ENCODE measurements at places on chromosomes 5 and 9.

GRCh38 chr5:157100140-157100679 is 8.6 kb downstream of the HAVCR2 start:
- no peak for DNase-seq

GRCh38 chr9:109013679-109014607 is 644 bp upstream of the CTNNAL1 start:
- DNase-seq: no peak

DNA sequence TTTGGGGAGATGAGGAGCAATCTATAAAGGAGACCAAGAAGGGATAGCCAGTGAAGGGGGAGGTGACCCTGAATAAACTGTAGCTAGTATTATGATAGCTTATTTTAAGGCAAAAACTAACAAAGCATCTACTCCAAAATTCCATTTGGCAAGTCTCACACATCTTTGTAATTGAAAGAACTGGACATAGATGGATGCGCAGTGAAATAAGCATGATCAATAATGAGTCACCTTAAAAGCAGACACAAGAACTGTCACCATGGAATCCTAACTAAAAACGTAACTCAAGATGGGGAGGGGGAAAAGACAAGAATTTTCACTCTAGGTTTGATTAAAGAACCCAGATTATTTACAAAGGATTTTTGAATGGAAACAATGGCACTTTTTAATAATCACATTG is 164.5 kb downstream of the MED27 start:
- no peak for DNase-seq

DNA sequence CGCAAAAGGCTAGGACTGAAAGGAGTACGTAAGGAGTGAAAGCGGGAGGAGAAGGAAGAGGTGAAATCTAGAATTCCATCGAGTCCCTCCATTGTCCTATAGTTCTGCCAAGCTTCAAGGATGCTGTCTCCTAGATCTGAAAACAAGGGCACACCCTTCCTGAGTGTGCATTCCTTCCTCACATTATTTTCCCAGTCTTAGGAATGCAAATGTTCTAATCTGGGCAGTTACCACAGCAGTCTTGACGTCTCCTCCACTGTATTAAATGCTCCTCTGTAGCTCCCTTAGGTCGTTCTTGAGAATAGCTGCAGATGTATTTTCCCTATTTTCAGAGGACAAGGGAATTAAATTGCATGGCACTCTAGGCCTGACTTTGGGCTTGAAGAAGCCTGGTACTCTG is 127.6 kb downstream of the SLIT3 start:
- no peak for DNase-seq

GRCh38 chr9:98451576-98451975 is 196.1 kb upstream of the TBC1D2 start:
- DNase-seq: no peak

DNA sequence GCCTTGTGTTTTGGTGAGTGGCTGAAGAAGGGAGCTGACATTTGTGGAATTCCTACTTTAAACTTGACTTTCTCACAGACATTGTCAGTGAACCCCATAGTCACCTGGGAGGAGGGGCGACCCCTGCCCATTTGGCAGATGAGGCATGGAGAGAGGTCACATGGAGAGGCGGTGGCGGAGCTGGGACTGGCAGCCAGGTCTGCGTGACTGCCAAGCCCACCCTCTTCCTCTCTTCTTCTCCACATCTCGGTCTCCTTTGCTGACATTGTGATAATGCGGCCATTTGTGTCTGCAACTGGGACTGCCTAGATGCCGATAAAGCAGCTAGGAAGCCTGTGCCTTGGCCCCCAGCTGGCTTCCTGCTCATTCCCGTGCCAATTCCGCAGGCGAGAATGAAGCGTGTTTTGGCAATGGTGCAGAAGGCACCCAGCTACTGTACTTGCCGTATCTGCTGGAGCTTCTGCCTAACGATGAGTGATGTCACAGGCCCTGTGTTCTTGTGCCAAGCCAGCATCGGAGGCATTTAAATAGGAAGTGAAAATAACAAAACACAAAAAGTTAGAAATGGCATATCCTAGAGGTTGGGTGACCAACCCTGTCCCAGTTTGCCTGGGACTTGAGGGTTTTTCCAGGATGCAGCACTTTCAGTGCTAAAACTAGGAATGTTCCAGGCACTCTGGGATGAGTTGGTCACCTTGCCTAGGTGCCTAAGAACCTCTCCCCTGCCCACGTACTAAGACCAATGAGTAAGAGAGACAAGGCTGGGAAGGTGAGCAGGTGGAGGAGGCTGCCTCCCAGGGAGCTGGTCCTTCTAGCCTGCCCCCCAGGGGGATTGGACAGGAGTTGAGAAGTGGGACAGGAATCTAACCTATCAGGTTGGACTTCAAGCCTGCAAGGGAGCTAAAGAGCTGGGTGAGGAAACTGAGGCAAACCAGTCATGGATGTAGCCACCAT is 23.6 kb downstream of the OLFML2A start:
- DNase-seq: no peak

- DNase-seq: no peak
These were observed 1.3 kb upstream of the ZNF366 start for GRCh38 chr5:72508241-72509170.

DNA sequence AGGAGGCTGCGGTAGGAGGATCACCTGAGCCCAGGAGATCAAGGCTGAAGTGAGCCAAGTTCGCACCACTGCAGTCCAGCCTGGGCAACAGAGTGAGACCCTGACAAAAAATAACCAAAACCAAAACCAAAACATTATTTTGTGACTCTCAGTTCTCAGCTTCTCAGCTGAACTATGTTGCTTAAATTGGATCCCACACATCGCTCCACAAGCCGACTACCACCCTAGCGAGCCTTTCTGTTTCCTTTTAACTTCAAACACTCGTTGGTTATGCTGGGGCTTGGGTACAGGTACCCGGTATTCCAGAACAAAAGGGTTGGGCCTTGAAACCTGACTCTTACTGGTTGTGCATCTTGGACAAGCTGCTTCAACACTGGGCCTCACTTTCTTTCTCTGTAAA is 3.8 kb upstream of the PTGS1 start:
- DNase-seq: no peak

GRCh38 chr9:12833701-12834100 is 58.9 kb downstream of the LURAP1L start:
- no peak for DNase-seq

- DNase-seq: no peak
These were observed 46.3 kb upstream of the PALM2AKAP2 start for GRCh38 chr9:109733690-109734089.

DNA sequence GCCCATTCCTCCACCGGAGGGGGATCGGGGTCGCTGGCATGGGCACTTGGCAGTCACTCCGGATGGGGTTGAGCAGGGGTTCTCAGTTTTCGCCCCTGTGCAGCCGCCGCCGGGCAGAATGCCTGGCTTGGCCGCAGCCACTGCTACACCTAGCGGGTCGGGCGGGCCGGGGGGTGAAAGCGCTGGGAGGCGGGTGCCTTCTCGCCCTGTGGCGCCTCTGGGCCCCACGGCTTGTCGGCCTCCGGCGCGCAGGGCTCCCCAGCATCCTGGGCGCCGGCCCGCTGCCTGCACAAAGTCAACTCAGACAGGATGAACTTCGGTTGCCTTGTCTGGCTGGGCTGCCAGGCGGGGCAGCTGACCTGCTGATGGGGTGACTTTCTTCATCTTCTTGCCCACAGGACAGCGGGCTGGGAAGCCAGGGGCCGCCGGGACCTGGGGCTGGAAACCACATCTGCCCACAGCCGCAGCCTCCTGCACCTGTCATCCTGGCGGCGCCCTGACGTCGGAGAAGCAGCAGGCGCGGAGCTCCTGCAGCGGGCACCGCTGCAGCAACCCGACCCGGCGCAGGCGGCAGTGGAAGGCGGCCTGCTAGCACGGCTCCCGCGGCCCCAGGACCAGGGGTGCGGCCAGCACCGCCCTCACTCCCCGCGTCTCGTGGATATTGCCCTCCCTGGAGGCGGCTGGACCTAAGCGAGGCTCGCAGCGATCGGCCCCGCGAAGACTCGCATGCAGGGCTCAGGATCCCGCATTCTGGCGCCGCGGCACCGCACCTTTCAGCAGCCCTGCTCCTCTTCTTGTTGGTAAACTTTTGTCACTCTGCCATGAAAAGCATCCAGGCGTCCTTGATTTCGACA is 1.3 kb upstream of the ANKRD18A start:
- DNase-seq: peak; percentile 58

- no peak for DNase-seq
These were observed 56.1 kb downstream of the MEF2C start for GRCh38 chr5:88826646-88827585.

DNA sequence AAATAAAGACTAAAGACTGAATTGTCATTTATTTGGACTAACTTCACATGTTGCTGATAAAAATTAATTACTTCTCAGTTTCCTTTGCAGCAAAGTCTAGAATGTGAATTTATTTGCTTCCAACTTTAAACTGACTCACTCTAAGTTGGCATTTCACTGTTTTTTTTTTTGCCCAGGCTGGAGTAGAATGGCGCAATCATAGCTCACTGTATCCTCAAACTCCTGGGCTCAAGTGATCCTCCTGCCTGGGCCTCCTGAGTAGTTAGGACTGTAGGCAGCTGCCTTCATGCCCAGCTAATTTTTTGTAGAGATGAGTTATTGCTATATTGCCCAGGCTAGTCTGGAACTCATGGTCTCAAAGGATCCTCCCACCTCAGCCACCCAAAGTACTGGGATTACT is 3.5 kb downstream of the CCNB1 start:
- no peak for DNase-seq

- no peak for DNase-seq
These were observed 20.4 kb downstream of the AUH start for GRCh38 chr9:91341258-91341746.

DNA sequence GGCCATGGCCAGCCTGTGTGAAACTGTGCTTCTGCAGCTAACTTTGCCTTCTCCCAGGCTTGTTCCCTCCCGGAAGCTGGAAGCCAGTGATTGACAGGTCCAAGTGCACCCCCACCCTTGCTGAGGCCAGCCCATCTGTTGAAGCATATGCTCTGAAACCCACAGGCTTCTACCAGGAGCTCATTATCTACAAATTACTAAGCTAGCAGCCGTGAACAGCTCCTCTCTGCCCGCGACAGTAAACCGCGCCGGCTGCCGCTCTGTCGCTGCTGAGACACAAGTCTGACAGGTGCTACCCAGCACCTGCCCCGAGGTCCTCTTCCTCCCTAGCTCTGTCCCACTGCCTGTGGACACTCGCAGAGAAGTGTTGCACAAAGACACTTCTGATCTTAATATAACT is 490.9 kb downstream of the GADD45G start:
- no peak for DNase-seq

DNA sequence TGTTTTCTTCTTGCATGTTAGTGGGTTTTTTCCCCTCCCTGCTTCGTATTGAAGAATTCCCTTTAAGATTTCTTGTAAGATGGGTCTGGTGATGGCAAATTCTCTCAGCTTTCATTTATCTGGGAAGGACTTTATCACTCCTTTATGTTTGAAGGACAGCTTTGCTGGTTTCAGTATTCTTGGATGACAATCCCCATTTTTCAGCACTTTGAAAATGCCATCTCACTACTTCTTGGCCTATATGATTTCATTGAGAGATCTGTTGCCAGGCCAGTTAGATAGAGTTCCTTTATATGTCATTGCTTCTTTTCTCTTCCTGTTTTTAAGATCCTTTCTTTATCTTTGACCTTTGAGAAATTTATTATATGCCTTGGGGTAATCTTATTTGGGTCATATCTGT is 106.3 kb downstream of the KDM4C start:
- DNase-seq: no peak

DNA sequence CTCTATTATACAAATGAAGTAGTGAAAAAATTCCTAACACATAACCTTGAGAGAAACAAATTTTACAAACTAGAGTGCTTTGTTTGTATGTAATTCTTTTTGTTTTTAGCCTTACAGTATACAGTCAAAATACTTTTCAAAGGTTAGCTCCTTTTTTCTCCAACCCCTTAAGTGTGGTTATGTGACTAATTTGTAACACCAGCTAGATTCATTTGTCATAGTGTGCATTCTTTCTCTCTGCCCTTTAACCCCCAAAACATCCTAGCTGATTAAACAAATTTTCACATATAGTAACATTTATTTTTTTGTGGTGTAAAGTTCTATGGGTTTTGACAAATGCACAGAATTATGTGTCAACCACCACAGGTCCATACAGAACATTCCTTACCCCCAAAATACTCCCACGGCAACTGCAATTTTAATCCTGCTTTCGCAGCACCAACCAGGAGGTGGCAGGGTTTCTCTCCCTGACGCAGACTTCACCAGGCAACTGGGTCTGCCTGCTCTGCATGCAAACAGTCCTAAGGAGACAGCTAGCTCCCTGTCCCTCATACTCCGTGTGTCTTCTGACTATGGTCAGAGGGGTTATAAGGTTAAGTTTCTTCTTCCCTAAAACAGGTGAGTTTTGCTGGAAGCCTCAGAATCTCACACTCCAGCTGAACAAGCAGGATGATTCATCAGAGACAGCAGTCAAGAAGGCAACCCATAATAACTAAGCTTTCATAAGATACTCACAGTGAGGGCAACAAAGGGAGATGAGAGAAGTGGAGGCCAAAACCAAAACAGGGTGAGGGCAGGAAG is 44.5 kb upstream of the NR5A1 start:
- DNase-seq: no peak

GRCh38 chr9:15086778-15087324 is 176.6 kb upstream of the FREM1 start:
- DNase-seq: no peak

DNA sequence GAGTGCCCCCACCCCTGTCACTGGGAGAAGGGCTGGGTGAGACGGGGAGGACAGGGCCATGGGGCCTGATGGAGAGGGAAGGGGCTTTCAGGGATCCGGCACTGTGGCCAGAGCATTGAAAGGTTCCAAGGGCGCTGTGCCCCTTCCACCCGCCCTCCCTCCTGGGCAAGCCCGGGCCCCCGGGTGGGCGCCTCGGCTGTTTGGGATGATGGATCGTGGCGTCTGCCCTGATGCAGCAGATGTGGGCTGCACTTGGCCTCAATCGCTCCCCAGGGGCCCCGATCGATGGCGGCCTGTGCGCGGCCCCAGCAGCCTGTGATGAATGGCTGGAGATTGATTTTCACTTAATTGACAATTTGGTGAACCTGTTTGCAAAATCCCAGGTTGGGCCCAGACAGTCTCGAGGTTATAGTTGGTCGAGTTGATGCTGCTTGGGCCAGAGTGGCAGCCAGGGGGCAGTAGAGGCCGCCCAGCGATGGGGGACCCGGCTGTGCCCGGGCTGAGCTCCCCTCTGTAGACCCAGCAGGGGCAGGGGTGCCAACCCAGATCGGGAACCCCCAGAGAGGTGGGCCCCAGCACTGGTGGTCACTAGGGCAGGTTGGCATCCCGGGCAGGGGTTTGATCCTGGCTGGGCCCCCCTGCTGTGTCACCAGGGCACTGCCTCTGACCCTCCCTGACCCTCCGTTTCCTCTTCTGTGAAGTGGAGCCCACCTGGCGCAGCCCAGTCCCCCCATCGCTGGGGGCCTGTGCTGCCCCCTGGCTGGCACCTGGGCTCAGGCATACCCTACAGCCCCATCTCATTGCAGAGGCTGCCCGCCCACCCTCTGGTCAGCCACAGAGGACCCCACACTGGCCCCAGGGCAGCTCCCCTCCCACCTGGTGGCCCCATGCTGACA is 34.7 kb downstream of the LHX3 start:
- peak; percentile 58 for DNase-seq

- DNase-seq: no peak
These were observed 79.4 kb downstream of the FBXL7 start for GRCh38 chr5:15579193-15579990.

GRCh38 chr9:124569942-124570341 is 62.7 kb upstream of the NR5A1 start:
- no peak for DNase-seq
